Hematopoietic multipotent progenitor cell treated with erythropoietin and hydrocortisone succinate and interleukin-3 and kit ligand, for 15 days (in vitro differentiated cells): ENCODE measurements at places on chromosomes 6 and 20.

DNA sequence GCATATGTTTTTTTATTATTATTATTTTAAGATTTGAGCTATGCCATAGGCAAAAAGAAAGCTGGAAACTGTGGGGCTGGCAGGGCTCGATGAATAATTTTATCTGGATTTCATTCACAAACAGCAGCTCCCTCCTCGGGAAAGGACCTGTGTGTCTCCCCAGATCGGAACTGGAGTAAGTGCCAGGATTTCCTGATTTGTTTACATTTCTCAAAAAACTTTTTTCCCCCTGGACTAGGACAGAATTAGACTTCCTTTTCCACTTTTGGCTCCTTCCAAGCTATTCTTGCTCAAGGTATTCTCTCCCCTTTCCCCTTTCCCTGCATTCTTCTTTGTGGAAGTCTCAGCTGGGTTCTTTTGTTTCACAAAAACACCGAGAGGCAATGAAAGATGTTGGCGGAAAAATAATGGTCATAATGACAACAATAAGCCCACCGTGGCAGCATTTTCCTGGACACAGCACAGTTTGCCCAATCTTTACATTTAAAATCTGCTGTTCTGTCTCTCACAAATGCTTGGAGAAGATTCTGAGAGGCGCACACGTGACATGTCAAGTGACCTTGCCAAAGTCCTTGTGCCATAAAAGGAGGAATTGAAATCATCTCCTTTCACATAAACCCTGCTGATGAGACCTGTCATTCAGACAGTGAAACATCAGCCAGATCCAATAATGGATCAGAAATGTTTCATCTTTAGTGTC lies 85.8 kb upstream of the PREP start:
- no peak for DNase-seq

GRCh38 chr6:9983168-9983567 lies 431.7 kb downstream of the TFAP2A start:
- no peak for DNase-seq

DNA sequence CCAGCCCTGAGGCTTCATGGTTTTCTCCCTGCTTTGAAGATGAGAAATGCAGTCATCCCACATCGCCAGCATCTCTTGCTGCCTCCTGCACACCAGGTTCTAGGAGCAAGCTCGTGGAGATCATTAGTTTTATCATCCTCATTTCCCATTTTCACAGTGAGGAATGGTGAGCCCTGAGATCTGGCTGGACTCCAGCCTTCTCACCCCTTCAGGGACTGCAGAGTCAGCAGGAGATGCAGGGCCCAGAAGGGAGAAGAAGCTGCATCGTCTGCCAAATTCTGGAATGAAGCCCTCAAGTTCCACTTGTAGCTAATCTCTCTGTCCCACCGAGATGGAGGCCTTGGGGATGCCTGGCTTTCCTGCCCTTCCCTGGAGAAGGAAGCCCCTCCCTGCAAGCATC lies 216.8 kb downstream of the TAF4 start:
- no peak for DNase-seq

GRCh38 chr6:48098923-48099322 lies 12.1 kb downstream of the PTCHD4 start:
- DNase-seq = no peak

DNA sequence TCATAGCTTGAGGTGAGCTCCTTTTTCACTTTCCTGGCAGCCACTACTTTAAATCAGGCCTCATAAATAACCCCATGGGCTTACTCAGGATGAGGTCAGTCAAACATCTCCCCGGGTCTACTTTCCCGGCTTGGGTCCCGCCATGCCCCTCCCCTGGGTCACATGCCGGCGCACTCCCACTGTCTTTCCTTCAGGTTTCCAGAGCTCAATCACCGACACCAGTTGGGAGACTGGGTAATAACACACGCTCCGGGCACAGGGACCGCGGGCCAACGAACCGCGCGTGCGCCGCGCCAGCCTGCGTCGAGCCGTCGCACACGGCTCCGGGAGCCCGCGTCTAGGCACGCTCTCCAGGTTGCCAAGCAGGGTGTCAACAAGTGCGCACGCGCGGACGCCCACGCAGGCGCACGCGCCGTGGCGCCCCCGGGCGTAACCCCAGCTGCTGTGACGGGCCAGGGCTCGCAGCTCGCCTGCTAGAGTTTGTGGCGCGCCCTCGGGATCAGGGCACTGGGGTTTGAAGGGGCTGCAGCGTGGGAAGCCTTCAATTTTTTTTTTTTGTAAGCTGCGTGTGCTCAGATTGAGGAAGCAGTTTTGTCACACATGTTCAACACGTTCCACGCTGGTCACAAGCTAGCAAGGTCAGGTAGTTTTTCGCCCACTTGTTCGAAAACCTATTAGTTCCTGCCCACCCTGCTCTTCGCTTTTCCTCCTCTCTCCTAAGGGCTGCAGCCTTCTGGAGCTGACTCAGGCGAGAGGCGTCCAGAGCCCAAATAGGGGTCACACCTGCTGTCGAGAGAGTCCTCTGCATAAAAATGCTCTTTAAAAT lies 31.8 kb downstream of the TFAP2B start:
- DNase-seq = no peak

GRCh38 chr6:36694616-36695015 lies 3.0 kb upstream of the RAB44 start:
- DNase-seq = no peak

- DNase-seq = peak; percentile 50
Measured at GRCh38 chr6:31888276-31889258, 8.9 kb downstream of the EHMT2 start.

- DNase-seq = no peak
Measured at GRCh38 chr6:148864941-148865340, 118.1 kb downstream of the UST start.
